ENCODE measurements at places on chromosomes 5 and 9.

DNA sequence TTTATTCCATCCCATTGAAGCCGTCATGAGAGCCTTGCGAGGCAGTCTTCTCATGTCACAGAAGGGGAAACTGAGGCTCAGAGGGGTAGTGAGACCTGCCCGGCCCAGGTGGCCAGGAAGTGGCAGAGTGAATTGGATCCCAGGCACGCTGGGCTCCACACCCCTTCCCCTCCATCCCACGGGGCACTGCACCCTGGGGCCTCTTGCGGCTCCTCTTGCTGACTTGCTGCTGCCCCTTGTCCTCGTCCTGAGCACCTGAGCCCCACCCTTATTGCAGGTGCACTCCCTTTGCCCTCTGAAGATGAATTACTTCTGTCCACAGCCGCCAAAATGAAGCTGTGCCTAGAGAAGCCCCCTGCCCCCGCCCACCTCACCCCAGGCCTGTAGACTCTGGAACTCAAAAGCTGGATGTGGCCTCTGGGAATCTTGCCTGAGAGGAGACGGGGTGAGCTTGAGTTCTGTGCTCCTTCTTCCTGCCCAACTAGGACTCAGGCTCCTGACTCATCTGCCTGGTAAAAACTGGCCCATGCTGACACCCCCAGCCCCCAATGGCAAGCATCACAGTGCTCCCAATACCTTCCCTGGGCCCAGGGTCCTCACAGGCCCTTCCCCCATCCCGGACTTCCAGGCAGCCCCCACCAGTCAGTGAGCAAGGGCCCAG is 6.4 kb downstream of the NEURL1B start:
- no peak for DNase-seq

DNA sequence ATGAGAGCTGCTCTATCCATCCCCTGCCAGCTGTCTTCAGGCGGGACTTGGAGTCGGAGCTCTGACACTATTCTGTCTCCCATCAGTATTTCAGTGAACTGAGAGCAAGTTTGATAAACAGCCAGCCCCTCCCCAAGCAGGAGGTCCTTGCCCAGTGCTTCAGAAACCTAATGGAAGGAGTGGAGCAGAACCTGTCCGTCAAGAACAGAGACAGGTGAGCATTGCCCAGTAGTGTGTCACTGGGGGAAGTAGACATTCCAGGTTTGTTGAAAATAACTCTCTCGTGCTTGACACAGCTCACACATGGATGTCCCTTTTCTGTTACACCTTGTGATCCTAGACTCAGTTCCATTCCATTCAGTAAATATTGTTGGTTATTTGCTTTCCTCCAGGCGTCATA is 13.2 kb upstream of the TLX3 start:
- no peak for DNase-seq

GRCh38 chr5:106154280-106154716 is 1516.4 kb downstream of the EFNA5 start:
- DNase-seq: no peak

GRCh38 chr5:126265917-126266316 is 157.3 kb upstream of the GRAMD2B start:
- no peak for DNase-seq

- DNase-seq: no peak
Observed at GRCh38 chr9:70569070-70569772, 154.8 kb upstream of the KLF9 start.

DNA sequence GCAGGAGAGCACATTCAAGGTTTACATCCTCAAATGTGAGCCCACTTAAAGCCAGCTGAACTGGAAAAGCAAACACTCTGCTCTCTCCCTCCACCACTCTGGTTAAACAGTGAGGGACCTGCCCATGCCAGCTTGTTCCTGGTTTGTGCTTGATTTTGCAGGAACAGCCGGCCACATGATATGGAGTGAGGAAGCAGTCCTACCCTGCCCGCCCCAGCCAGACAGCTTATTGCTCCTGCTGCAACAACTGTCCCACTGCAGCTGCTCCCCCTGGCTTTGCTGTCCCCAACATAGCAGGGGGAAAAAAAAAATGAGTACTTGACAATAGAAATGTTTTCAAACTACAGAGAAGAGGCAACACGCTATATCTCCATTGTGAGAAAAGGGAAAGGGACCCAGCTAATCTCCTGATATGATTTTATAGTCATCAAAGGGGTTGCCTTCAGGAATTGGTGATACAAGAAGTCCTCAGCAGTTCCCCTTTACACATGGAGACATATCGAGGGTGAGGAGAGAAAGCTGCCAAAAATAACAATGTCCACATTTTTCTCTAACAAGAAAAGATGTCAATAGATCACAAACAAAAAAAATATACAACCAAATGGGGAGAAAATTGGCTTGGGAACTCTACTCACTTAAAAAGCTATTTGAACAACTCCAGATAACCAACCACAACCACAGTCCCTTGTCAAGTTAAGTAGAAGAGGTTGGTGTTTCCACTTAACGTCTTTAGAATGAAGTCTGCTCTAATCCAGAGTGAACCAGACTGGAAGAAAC is 4.6 kb downstream of the MYO10 start:
- no peak for DNase-seq

DNA sequence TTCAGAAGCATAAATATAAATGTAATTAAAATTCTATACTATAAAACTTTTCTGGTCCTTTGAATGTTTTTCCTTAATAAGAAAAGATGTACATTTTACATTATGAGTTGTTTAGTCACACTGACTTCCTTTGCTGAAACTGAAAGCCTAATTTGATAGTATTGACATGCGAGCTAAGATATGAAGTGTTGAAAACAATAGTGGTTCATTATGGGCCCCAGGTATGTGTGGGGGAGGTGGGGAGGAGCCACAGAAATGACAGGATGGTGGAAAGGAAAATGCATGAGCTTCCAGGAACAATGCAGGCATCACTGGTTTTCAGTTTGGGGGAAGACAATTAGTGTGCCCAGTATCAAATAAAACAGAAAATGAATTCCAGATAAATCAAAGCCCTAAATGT is 35.4 kb upstream of the RLN1 start:
- no peak for DNase-seq

DNA sequence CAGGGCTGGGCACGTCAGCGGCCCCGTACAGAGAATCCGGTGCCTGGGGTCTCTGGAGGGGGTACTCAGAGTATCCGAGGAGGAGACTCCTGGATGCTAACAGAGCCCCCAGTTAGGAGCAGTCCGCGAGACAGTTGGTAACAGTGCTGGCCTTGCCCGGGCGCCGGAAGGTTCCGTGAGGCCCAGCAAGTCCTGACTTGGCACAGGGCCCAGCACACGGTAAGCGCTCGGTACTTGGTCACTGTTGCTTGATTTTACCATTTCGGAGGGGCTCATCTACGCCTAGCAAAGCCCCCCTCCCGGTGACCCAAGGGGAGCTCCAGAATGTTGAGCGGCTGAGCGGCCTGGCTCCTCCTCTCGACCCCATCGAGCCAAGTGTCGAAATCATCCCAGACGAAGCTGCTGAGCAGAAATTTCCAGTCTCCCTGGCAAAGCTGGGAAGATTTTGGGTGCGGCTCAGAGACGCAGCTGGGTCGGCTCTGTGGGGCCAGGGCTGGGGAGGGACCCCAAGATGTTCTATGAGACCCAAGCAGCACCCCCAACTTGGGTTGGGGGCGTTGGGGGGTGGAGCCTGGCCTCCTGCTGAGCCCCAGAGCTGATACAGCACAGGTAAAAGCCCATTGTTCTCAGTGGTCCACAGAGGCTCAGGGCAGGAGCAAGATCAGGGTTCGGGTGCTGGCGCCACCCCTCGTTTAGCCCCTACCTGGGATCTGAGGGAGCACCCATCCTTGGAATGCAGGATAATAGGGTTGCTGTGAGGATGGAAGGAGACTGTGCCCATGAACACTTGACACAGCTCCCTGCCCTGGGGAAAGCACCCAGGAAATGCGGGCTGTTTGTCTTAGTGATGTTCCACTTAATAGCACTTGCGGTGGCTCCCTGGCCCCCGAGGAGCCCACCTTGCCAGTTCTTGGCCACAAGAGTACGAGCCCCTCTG is 137.2 kb downstream of the C9orf50 start:
- DNase-seq: no peak

GRCh38 chr9:135268981-135269380 is 181.5 kb downstream of the OLFM1 start:
- no peak for DNase-seq

DNA sequence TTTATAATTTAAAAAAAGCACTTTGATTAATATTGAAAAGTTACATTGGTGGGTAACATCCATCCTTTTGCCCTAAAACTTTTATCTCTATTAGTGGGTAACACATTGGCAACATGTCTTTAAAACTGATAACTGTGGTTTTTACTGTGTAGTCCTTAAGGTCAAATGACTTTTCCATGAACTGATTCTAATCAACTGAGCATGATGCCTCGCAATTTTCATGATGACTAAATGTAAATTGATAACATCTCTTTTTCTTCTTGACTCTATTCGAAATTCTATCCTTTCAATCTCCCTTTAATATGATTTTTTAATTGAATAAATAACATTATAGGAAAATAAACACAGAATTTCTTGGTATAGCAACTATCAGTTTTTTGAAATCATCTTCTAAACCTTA is 6.3 kb upstream of the IL5 start:
- no peak for DNase-seq

DNA sequence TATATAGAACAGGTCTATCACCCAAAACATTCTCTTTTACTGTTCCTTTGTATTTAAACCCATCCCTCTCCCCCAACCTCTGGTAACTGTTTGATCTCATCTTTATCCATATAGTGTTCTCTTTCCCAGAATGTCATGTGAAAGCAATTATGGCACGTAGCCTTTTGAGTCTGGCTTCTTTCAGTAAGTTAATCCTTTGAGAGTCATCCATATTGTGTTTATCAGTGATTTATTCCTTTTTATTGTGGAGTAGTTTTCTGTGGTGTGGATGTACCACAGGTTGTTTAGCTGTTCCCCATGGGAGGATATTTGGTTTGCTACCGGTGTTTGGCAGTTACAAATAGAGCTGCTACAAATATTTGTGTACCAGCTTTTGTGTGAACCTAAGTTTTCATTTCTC is 38.0 kb downstream of the HMGXB3 start:
- no peak for DNase-seq

- no peak for DNase-seq
Observed at GRCh38 chr5:135089912-135090311, 55.9 kb upstream of the PITX1 start.

DNA sequence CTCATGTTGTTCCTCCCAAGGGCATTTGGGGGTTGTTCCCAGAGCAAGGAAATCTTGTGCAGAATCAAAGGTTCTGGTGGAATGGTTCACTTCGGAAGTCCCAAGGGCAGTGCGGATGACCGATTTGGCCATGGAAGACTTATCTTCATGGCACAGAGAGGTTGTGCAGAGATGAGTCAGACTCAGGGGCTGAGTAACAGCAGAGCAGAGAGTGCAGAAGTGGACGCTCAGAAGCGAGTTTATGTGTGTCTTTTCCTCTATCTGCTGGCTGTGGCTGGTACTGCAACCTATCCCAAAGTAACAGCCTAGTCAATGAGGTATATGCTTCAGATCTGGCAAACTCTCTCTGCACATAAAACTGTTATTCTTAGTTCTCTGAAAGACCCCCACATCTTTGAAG is 118.1 kb downstream of the DPYSL3 start:
- no peak for DNase-seq

DNA sequence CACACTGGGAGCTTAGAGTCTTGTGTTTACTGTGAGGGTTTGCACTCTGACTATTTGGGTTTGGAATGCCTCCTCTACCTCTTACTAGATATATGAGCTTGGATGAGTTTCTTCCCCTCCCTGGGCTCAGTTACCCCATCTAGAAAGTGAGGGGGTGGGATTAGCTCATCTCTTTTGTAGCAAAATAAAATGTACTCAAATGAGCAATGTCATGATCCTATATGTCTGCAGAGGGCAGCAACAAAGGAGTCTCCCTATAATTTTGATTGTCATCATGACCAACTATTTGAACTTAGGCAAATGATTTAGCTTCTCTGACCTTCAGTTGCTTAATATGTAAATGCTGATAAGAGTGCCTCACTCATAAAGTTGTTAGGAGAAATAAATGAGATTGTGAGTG is 109.0 kb downstream of the DPYSL3 start:
- DNase-seq: no peak

- no peak for DNase-seq
Observed at GRCh38 chr5:159330131-159330800, at the start of gene IL12B. TSS of gene IL12B (minus strand) at chr5:159330487. CDS start at chr5:159326782, 3,705 bp downstream.

DNA sequence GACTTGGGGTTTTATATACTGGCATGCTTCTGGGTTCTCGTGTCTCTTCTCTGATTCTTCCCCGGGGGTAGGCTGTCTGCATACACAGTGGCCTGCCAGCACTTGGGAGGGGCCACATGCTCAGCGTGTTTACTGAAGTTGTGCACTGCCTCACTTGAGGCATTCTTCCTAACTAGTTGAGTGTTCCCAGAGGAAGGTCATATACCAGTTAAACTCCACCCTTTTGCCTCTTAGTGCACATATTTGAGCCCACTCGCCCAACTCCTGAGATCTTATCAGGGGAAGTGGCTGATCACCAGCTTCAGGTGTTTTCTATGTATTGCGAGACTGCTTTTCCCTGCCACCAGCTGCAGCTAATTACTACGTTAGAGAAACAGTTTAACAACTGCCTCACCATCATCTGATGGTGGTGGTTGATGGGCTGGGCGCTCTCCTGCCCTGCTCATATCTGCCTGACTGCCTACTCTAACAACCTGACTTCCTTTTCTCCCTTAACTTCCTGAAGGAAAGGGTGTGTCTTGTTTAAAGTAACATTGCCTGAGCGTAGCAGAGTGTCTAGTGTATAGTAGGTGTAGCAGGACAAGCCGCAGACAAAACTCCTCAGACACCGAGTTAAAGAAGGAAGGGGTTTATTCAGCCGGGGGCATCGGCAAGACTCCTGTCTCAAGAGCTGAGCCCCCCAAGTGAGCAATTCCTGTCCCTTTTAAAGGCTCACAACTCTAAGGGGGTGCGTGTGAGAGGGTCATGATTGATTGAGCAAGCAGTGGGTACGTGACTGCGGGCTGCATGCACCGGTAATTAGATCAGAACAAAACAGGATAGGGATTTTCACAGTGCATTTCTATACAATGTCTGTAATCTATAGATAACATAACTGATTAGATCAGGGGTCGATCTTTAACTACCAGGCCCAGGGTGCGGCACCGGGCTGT is 60.1 kb upstream of the CLINT1 start:
- DNase-seq: no peak

- no peak for DNase-seq
Observed at GRCh38 chr5:150266871-150267291, 22.7 kb downstream of the CAMK2A start.

DNA sequence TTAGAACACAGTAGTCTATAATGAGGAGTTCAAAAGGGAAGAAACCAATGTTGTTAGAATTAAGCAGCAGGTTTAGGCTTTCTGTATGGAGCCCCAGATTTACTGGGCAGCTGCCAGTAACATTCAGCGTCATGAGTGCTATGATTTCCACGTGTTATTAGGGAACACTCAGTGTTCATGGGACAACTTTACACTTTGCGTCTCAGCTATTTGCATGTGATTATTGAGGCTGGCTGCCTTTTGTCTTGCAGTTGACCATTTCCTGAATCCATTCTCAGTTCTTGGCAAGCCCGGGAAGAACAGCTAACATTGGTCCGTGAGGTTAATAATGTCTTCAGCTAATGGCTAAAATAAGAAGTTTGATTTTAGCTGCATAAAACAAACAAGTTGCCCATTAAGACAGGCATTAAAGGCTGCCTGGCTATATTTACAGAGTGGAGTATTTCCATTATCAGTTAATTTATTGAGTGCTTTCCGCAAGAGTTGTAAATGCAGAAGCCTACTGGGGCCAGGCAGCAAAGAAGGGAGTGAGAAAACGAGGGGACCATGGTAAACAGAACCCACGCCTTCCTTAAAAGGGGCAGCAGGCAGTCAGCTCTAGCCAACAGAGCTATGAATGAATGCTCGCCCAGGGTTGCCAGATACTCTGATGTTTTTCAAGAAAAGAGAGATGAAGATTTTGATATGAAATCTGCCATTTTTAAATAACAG is 120.9 kb downstream of the PIP5K1B start:
- no peak for DNase-seq

Measured in stimulated activated CD8-positive, alpha-beta memory T cell treated with anti-CD3 and anti-CD28 coated beads, Interleukin-15, amount 100 ng/mL, for 4 hours (primary cell).